Articular chondrocyte of knee joint (primary cell): ENCODE measurements at places on chromosomes 6 and 20. TPM values are rescaled to one million over a fixed set of nuclear protein-coding genes. Genes with fewer than 3 reads are reported as not detected.

The ZNF391 gene
- total RNA-seq: 4.3 and 5.7 TPM in 2 replicates

The TMEM151B gene
- total RNA-seq: under 0.01 TPM in 2 replicates

The DEFB123 gene
- not detected in 2 replicates for total RNA-seq

The SLC4A11 gene
- total RNA-seq: 0.54 and 1.2 TPM in 2 replicates

The ZC3H12D gene
- total RNA-seq: 0.65 and 1.3 TPM in 2 replicates

The PHACTR1 gene
- 6.0 and 12.2 TPM in 2 replicates for total RNA-seq

The CLVS2 gene
- total RNA-seq: 0.11 and 0.13 TPM in 2 replicates

The CGA gene
- not detected in 2 replicates for total RNA-seq

The PBOV1 gene
- total RNA-seq: not detected in 2 replicates

The CLDN20 gene
- total RNA-seq: not detected in 2 replicates

The TUBB gene
- 566 and 592 TPM in 2 replicates for total RNA-seq

The RIPPLY2 gene
- total RNA-seq: under 0.01 and 0.43 TPM in 2 replicates

The ZC2HC1B gene
- 0.26 TPM in 1 of 2 replicates, not detected in the other for total RNA-seq

The PPIL1 gene
- total RNA-seq: 18.9 and 21.2 TPM in 2 replicates

The PAK5 gene
- total RNA-seq: not detected in 2 replicates

The TUBB2B gene
- 11.5 and 31.1 TPM in 2 replicates for total RNA-seq

The SNRPB gene
- total RNA-seq: 79.1 and 92.8 TPM in 2 replicates

The LGSN gene
- not detected in 2 replicates for total RNA-seq

The SLC32A1 gene
- not detected in 2 replicates for total RNA-seq

The WFDC10B gene
- not detected in 2 replicates for total RNA-seq

The CTAGE9 gene
- not detected in 2 replicates for total RNA-seq

The WFDC5 gene
- not detected in 2 replicates for total RNA-seq

The HLA-DQA2 gene
- total RNA-seq: not detected in 2 replicates

The ANGPT4 gene
- under 0.01 TPM in 1 of 2 replicates, not detected in the other for total RNA-seq

The SEMG1 gene
- not detected in 2 replicates for total RNA-seq

The LY6G6D gene
- total RNA-seq: not detected in 2 replicates

The FOXS1 gene
- total RNA-seq: not detected in 2 replicates

The BPI gene
- total RNA-seq: not detected in 2 replicates

The SLC17A3 gene
- not detected in 2 replicates for total RNA-seq

The APOM gene
- 2.0 and 2.2 TPM in 2 replicates for total RNA-seq

The HLA-DMA gene
- 6.0 and 8.6 TPM in 2 replicates for total RNA-seq

The VWA7 gene
- 1.0 and 1.9 TPM in 2 replicates for total RNA-seq

The RNF182 gene
- 0.13 and 0.65 TPM in 2 replicates for total RNA-seq

The CCN2 gene
- 264 and 598 TPM in 2 replicates for total RNA-seq

The PPP1R16B gene
- 0.22 TPM in 1 of 2 replicates, not detected in the other for total RNA-seq

The FBXO9 gene
- 56.9 and 58.9 TPM in 2 replicates for total RNA-seq

The NHLRC1 gene
- 2.9 and 3.2 TPM in 2 replicates for total RNA-seq

The HAO1 gene
- total RNA-seq: not detected in 2 replicates

The PRDM13 gene
- not detected in 2 replicates for total RNA-seq

The SIM1 gene
- not detected in 2 replicates for total RNA-seq

The SIRPB2 gene
- total RNA-seq: not detected in 2 replicates

The TRDN gene
- under 0.01 TPM in 1 of 2 replicates, not detected in the other for total RNA-seq

The ME1 gene
- 20.4 and 25.3 TPM in 2 replicates for total RNA-seq

The CDC5L gene
- total RNA-seq: 25.5 and 27.2 TPM in 2 replicates

The WRNIP1 gene
- total RNA-seq: 23.5 and 25.2 TPM in 2 replicates

The TTLL9 gene
- total RNA-seq: 0.11 and 0.26 TPM in 2 replicates

The WFDC12 gene
- total RNA-seq: not detected in 2 replicates
